Right renal pelvis (tissue), 4 donors: ENCODE measurements at places on chromosomes 4 and X. TPM values are rescaled to one million over a fixed set of nuclear protein-coding genes. Genes with fewer than 3 reads are reported as not detected.

- DNase-seq: no peak
Observed at GRCh38 chr4:7823416-7823824, 116.2 kb downstream of the AFAP1 start.

- DNase-seq: no peak
Observed at GRCh38 chr4:151783867-151784266, 23.1 kb upstream of the GATB start.

GRCh38 chrX:15143050-15143824, 126.6 kb downstream of the ASB9 start:
- DNase-seq: peak; percentile 5

GRCh38 chr4:143023239-143023918, 161.3 kb upstream of the USP38 start:
- no peak for DNase-seq

DNA sequence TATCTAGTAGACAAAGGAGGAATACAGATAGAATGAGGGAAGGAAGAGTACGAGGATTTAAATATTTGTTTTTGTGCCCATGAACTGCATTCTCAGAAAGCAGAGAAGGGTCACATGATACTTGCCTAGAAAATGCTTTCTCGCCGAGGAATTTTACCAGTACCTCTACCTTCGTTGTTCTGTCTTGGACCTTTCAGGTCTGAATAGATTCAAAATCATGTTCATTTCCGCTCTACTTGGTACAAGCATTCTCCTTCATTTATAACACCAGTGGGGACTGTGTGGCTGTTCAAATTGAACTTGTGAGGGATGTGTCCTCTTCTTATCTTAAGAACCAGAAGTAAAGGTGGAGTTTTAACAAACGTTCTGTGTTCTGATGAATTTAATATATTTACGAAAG, 1.9 kb downstream of the USP38 start:
- DNase-seq: no peak

- no peak for DNase-seq
Observed at GRCh38 chr4:68272860-68273259, 27.4 kb upstream of the TMPRSS11B start.

DNA sequence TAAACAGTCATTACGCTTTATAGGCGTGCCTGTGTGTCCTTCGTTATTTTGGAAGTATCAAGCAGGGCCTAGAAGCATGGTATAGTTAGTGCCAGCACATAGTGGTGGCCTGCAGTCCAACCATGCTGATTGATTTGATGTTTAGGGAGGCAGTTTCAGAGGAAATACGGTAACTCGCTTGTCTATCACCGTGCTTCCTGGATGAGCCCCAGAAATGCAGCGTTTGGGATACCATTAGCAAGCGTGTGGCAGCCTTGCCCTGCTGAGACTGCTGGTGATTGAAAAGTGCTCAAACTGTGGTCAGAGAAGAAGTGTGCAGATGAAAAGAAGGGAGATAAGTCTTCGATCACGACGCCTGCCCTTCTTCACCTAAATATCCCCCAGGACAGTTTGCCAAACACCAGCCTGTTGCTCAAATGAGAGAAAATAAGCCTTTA, 158.4 kb downstream of the CHIC2 start:
- DNase-seq: no peak

GRCh38 chrX:79078114-79078513, 66.4 kb upstream of the GPR174 start:
- DNase-seq: no peak

GRCh38 chrX:42976746-42977366, 198.9 kb upstream of the PPP1R2C start:
- DNase-seq: no peak

DNA sequence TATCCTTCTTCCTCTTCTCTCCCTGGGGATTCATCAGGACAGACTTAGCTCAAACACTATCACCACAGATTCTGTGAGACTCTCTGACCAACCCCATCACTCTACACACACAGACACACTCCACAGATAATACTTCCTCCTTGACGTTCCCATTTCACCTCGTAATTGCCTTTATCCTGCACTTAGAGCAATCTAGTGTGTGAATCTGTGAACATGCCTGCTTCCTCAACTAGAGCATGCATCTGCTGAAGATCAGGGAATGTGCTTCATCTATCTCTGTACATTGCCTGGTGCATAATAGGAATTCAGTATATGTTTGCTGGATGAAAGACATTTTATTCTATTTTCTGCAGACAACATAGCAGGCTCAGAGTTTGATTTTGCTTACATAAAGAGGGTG, 25.1 kb upstream of the HS6ST2 start:
- no peak for DNase-seq

DNA sequence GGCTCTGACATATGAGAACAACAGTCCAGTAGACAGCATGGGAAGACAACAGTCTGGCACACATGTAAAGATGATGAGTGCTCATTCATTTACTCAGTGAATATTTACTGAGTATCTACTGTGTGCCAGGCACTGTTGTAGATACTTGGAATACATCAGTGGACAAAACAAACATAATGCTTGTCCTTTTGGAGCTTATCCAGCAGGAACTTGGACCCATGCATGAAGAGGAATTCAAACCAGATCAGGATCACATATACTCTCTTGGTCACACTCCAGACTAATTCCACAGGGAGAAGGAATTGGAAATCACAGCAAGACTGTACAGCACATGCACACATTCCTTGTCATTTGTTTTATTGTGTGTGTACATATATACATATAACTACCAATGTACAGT, 217.6 kb upstream of the TTC29 start:
- DNase-seq: no peak

DNA sequence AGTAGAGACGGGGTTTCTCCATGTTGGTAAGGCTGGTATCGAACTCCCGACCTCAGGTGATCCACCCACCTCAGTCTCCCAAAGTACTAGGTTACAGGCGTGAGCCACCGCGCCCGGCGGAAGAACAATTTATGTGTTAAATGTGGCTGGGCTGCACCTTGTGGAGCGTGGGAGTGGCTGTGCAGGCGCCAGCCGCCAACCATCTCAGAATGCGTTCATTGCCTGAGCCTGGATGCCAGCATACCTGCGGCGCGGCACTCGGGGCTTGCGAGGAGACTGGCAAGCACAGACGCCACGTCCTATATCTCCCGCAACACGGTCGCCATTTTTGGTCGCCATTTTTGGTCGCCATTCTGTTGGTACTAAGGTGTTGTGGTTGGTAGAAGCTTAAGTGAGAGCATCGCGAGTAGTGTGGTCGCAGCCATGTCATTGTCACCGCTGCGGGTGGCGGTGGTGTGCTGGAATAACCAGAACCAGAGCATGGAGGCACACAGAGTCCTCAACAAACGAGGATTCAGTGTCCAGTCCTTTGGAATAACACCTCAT, 193.6 kb upstream of the HTR2C start:
- no peak for DNase-seq

DNA sequence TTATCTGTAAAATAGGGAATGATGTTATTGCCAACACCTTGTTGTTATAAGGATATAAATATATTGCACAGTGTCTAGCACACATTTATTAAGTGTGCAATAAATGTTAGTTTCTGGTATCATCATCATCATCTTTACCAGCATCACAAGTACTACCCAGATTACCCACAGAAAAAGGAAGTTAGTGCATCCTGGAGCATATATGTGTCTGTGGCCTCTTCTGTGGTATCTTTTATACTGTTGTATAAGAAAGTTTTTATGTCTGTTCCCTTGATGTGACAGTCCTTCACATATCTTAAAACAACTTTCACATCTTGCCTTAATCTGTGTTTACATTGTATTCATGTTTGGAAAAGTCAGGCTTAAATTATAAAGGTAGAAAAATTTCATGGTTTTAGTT, 10.0 kb downstream of the EXOSC9 start:
- DNase-seq: no peak

- DNase-seq: no peak
Observed at GRCh38 chr4:151671541-151672059, 89.2 kb downstream of the GATB start.

- no peak for DNase-seq
Observed at GRCh38 chr4:162056990-162057389, 106.8 kb downstream of the FSTL5 start.

DNA sequence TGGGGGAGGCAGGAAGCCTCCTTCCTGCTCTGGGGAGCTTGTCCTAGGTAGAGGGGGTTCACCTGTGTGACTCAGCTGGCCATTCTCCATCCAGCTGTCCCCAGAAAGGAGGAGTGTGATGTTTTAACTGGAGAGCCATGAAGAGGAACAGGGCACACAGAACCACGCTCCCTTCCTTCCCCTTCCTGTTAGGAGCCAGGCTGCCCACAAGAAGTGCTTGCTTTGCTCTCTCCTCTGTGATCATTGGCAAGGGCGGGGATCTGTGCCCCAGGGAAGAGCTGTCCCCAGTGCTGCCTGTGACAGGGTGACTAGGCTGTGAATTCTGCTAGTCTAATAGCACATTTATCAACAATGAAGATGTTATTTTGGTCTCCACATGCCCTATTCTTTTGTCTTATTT, 169.6 kb upstream of the GATB start:
- no peak for DNase-seq

- DNase-seq: no peak
Observed at GRCh38 chr4:6380746-6381410, 91.5 kb downstream of the PPP2R2C start.

- DNase-seq: no peak
Observed at GRCh38 chr4:148192526-148192925, 249.7 kb downstream of the NR3C2 start.

TRPC3 gene
- polyA plus RNA-seq: 0.97 TPM

FGG gene
- polyA plus RNA-seq: 1.1 TPM

GRPR gene
- 0.27 TPM for polyA plus RNA-seq

CACNA1F gene
- 0.16 TPM for polyA plus RNA-seq

GALNTL6 gene
- polyA plus RNA-seq: 2.8 TPM

IL21 gene
- polyA plus RNA-seq: not detected

RAI2 gene
- polyA plus RNA-seq: 15.1 TPM

AFP gene
- 972 TPM for polyA plus RNA-seq
